ENCODE measurements at places on chromosomes 16 and 17.

GRCh38 chr17:74754832-74755231 lies 6.4 kb downstream of the NHERF1 start:
- no peak for DNase-seq

- no peak for DNase-seq
Measured at GRCh38 chr17:39775031-39775430, 37.3 kb downstream of the GRB7 start.

- no peak for DNase-seq
Measured at GRCh38 chr17:71467719-71468118, 653.1 kb upstream of the SOX9 start.

GRCh38 chr17:13477180-13477611 lies 124.5 kb downstream of the HS3ST3A1 start:
- DNase-seq = no peak

- no peak for DNase-seq
Measured at GRCh38 chr16:13298666-13299065, 397.3 kb downstream of the SHISA9 start.

GRCh38 chr16:89257757-89258465 lies 40.4 kb downstream of the ZNF778 start:
- DNase-seq = no peak

DNA sequence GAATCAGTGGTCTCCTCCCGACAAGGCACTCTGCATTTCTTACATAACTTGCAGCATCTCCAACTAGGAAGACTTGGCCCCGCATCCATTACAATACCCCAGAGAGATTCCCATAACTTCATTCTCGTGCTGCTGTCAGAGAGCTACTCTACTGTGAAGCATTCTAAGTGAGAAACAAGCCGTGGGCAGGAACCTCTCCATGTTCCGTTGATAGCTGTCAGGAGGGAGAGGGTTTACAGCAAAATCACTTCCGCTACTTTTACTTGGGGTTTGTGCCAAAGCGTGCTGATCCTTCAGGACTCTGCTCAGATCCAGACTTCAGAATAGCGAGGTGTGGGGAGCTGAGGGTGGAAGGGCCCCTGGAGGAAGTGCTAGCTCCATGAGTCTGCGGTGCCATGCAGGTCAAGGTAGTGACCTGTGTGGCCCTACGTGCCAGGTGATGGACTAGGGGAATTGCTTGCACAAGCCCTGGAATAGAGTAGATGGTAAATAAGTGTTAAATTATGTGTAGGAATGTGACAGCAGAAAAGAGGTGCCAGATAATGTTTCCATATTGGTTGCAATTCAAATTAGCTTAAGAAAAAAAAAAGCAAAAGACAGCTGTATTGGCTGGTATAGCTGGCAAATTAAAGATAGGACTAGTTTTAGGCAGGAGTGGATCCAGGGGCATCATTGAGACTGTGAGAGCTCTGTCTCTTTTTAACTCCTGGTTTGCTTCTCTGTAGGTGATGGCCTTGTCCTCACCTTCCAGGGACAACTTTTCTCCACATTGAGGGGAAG lies 358.5 kb upstream of the ERCC4 start:
- DNase-seq = no peak

- no peak for DNase-seq
Measured at GRCh38 chr16:1042866-1043265, 29.7 kb upstream of the SSTR5 start.

- no peak for DNase-seq
Measured at GRCh38 chr16:83351846-83352245, 455.9 kb upstream of the HSBP1 start.

DNA sequence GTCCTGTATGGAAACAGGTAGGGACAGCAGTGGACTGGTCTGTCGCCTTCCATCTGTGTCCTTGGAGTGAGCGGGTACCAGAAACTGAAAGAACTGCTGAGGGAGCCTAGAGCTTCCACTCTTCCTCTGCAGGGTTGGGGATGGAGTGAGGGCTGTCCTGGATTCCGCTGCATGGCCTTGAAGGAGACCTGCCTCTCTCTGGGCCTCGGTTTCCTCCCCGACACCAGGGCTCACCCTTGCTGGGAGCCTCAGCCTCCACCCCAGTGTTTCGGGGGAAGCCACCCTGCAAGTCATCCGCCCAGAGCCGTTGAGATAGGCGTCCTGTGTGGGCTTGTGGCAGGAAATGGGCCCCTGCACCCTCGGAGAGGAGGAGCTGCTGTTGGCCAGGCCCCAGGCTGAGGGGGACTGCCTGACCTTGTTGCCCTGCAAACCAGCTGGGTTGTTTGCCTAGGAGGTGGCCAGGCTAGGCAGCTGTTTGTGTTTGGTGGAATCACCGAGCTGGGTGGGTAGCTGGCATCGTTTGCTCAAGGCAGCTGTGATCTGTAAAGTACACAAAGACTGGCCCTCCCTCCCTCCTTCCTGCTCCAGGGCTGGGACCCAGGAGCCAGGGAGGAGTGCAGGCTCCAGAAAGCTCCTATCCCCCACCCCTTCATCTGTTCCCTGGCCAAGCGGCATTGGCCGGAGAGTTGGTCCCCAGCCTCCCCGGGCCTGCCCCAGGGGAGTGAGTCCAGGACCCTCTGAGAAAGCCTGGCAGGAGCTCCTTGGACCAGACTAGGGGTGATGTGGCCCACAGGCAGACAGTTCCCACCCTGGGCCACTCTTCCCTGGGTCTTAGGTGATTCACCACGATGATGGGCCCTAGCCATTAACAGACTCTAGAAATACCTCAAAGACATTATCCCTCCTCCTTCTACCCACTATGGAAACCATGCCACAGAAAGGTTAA lies 1.3 kb downstream of the RAB37 start:
- DNase-seq = peak; percentile 47

DNA sequence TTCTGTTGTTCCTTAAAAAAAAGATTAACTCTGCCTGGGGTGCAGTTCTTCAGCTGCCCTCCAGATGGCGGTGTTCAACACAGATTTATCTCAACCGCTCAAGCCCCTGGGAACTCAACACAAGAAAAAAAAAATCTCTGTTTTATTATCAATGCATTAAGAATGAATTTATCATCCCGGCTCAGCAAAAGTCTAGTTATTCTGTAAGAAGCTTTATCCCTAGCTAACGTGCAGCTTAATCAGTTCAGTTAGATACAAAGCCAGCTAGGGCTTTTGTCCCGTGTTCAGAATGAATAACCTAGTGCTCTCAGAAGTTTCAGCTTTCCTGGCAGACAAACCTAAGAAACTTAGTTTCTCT lies 475.9 kb upstream of the CCL2 start:
- DNase-seq = no peak

DNA sequence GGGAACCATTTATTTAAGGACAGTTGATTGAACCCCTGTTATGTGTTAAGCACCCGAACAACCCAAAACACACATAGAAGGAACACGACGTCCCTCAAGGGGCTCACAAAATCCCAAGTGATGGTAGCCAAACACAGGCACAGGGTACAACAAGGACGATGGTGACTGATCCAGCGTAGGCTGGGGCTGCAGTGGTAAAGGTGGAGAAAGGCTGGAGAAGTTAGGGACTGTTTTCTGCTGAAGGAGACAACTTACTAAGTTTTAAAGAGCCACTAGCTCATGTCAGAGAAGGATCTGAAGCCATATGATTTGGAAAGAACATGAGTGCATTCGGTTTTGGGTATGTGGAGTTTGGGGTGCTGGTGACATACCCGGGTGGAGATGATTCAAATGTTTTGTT lies 229.6 kb upstream of the TNRC6C start:
- DNase-seq = no peak

DNA sequence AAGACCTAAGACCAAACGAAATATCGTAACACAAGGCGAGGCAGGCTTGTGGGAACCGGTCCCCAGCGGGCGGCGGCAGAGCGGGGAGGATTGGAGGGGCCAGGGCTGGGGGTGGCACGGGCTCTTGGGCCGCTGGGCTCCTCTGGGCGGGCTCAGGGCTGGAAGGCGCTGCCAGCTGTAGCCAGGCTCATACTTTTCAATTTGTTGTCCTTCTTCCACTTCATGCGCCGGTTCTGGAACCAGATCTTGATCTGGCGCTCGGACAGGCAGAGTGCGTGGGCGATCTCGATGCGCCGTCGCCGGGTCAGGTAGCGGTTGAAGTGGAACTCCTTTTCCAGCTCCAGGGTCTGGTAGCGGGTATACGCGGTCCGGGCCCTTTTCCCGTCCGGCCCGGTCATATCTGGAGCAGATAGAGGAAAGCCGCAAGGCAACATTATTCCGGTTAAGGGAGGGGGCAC lies 1.5 kb downstream of the HOXB5 start:
- no peak for DNase-seq

GRCh38 chr16:79811541-79811940 lies 211.0 kb upstream of the MAF start:
- DNase-seq = no peak
